ENCODE measurements at places on chromosomes 7 and 10.

DNA sequence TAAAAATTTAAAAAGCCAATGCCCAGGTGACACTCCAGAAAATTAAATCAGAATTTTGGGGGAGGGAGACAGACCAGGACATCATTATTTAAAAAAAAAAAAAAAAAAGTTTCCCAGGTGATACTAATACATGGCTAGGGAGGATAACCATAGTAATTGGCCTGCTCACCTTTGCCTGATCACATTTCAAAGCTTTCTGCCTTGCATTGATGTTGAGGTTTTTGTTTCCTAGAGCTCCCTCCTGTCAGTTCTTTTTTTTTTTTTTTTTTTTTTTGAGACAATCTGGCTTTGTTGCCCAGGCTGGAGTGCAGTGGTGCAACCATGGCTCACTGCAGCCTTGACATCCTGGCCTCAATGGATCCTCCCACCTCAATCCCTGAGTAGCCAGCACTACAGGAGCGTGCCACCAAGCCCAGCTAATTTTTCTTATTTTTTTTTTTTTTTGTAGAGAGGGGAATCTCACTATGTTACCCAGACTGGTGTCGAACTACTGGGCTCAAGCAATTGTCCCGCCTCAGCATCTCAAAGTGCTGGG lies 38.1 kb downstream of the CPED1 start:
- DNase-seq, result no peak

DNA sequence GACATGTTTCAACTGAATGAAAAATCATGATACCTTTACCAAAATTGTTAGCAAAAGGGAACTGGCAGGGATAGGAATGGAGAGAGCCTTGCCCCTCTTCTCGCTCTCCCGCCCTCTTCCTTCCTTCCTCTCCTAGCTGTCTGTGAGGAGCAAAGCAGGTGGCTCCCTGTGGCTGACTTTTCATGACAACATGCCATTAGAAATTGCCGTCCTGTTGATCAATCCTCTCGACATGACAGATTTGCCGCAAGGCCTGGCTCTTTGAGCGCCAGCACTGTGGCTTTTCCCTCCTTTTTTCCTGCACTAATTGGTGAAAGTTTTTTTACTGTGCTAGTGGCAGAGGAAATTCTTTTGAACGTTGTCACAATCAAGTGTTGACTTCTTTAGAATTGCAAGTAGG lies 171.1 kb downstream of the TCF7L2 start:
- no peak for DNase-seq

DNA sequence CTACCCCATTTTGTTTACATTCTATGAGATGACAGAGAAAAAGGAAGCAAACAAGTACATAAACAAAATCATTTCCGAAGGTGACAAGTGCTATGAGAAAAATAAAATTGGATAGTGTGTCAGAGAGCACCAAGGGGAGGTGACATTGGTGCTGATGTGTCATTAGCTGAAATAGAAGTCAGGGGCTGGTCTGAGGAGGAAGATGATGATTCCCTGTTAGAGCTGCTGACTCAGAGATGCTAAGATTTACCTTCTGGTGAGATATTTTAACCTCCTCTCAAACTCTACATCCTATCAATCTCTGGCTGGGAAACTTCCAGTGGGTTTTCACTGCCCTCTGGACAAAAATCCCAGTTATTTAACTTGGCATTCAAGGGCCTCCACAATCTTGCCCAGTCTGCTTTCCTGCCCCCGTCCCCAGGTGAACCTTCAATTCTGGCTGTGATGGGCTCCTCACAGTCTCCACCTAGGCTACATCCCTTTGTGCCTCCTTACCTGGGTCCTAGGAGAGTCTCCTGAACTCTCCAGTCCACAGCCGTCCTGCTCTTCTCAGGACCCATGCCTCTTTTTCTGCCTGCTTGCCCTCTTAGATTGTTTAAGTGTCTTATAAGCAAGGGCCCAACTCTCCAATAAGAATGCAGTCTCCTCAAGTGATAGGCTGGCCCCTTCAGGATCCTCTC lies 26.6 kb downstream of the DUSP5 start:
- no peak for DNase-seq

GRCh38 chr10:63375458-63375857 lies 90.3 kb downstream of the JMJD1C start:
- DNase-seq, result no peak

DNA sequence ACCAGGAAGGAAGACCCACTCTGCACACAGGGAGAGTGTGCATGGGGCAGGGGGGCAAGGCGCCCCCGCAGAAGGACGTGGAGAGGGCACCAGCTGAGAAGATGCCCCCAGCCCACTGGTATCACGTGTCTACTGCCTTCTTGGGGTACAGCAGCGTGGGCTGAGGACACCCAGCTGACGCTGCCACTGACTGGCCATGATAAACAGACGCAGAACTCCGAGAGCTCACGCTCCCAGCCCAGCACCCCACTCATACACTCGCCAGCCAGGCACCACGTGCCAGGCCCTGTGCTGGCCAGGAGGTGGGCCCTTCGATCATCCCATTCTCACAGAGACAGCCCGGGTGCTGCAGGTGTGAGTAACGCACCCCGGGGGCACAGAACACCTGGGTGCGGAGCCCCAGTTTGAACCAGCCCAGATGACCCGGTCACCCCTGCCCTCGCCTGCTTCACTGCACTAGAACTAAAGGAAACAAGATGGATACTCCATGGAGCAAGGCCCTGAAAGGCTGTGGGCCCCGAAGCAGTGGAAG lies 199.8 kb downstream of the MAD1L1 start:
- DNase-seq, result no peak

GRCh38 chr10:35882422-35883150 lies 240.5 kb upstream of the FZD8 start:
- DNase-seq, result no peak

DNA sequence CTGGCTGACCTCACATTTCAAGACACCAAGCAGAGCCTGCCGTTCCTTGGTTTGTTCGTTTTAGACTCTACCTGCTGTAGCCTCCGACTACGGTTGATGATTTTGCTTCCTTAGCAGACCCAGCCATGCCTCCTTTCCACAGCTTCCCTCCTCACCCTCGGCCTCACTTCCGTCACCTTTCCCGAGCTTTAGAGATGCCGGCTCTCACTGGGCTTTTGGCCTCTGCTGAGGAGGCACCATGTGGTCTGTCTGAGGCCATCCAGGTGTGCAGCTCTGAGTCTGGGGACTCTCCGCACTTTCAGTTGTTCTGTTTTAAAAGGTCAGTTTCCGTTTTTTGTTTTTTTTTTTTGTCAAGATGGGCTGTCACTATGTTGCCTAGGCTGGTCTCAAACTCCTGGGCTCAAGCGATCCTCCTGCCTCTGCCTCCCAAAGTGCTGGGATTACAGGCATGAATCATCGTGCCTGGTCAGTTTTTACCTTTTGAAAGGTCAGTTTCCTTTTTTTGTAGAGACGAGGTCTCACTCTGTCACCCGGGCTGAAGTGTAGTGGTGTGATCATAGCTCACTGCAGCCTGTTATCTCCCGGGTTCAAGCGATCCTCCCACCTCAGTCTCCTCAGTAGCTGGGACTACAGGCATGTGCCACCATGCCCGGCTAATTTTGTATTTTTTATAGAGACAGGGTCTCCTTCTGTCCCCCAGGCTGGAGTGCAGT lies 11.7 kb downstream of the ORAI2 start:
- no peak for DNase-seq

DNA sequence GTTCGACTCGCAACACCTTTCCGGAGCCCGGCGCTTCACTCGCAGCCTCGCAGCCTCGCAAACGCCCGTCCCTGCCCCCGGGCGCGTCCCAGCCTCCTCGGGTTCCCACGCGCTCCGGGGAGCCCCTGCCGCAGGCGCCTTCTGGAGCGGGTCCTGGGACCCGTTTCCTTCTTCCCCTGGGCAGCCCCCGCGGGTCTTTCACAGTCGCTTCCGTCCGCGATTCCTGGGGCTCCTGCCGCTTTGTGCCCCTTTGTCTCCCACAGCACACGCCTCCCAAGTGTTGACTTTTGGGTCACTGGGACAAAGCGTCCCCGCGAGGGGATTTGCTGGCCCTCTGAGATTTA lies 140.7 kb downstream of the DYNC2I1 start:
- DNase-seq, result no peak

GRCh38 chr10:88670497-88670896 lies 6.3 kb downstream of the LIPF start:
- DNase-seq, result no peak

DNA sequence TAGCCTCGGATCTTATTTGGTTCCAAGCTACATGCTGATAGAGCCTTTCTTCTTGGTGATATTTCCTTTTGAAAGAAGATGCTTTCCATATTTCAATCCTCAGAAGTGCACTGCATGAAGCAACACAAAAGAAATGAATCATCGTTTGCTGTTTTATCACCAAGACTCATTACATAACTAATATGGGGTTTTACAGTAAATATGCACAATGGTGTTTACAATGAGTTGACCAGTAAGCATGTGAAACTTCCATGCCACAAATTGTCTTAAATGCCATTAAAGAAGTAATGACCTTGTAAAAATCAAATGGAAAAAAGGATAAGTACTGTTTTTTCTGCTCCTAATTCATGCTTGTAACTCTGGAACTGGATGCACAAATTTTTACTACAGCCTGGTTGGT lies 1017.0 kb upstream of the GHITM start:
- no peak for DNase-seq

DNA sequence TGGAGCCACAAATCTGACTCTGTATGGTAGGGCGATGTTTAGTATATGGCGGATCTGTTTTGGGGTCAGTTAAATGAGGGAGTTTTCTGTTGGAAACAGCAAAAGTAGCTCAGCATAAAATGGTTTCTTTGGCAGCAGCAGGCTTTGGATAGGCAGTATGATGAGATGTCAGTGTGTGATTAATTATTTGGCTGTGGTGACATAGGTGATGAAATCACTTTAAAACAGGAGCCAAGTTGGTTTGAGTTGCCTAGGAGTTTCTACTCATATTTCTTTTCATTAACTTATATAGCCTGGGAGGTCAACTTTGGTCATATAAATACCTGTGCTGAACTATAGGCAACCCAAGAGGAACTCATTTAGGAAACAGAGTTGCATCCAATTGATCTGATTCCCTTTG lies 291.2 kb downstream of the LRMDA start:
- no peak for DNase-seq

DNA sequence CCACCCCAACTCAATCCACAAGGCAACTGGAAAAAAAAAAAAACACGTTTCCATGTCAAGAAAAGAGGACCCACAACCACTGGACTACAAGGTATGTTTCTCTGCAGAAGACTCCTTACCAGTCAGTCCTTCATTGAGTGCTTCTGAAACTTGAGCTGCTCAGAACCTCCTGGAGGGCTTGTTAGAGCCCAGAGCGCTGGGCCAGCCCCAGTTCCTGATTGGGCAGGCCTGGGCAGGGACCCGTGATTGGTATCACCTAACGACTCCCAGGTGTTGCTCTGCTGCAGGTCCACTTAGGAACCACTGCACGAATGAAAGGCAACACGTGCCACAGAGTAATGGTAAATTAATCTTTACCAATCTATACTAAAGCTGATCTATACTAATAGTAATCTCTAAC lies 473 bp upstream of the CCDC201 start:
- DNase-seq, result no peak

GRCh38 chr10:68074031-68074774 lies 880 bp downstream of the HERC4 start:
- DNase-seq, result no peak

- no peak for DNase-seq
Observed at GRCh38 chr10:3514691-3515090, 270.3 kb downstream of the KLF6 start.

- DNase-seq, result no peak
Observed at GRCh38 chr10:65816536-65816935, 1109.3 kb upstream of the LRRTM3 start.

GRCh38 chr7:142334236-142334635 lies 76.4 kb upstream of the PRSS58 start:
- no peak for DNase-seq

- no peak for DNase-seq
Observed at GRCh38 chr7:141697211-141697871, 4.6 kb downstream of the DENND11 start.

- DNase-seq, result no peak
Observed at GRCh38 chr7:113000316-113001020, 86.2 kb downstream of the GPR85 start.

DNA sequence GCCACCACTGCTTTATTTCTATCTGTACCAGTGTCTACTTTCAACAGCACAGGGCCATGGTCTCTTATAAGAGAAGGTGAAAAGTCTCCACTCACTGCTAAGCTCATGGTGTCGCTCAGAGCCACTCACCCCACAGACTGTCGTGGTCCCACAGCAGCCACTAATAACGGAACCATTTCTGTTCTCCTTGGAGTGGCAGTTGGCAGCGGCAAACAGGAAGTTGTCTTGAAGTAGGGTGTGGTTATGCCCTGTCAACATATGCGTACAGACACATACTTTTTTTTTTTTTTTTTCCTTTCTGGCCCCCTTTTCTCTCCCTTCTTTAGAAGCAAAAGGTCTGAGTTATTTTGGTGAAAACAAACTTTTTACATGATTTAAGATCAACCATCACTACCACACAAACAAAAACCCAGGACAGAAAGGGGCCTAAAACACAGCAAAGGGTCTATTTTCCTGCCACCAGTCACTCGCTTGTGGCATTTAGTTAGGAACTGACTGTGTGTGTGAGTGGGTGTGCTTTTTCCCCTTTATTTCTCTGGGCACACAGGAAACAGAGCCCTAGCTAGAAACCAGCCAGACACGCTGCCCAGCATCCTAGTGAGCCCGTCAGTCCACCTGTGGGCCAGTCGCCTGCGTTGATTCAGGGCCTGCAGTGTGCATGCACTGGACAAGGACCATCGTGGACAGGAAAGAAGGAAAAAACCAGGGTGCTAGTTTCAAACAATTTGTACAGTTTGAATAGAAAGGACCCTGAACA lies 96.7 kb upstream of the EFCAB10 start:
- peak; percentile 37 for DNase-seq

GRCh38 chr7:48094861-48095293 lies 5.8 kb downstream of the UPP1 start:
- DNase-seq, result no peak

DNA sequence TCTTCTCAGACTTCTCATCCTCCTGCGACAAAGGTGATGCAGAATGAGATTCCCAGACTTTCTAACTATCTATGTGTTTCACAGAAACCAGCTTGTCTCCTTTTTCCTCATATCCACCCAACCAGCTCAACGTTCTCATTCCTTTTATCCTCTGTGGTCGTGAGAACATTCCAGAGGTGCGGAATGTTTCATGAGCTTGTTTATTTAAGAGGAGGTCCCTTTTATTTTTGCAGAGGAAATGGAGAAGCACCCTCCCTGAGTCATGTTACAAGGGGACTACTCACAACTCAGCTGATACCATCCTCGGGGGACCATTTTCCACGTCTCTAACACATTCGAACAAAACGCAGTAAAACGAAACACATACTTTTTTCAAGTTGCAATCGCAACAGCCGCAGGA lies 93.2 kb downstream of the ZRANB1 start:
- DNase-seq, result no peak

- peak; percentile 46 for DNase-seq
Observed at GRCh38 chr10:101214446-101215396, 14.5 kb downstream of the LBX1 start.

GRCh38 chr10:119867317-119867716 lies 5.3 kb downstream of the MCMBP start:
- no peak for DNase-seq

GRCh38 chr10:73262105-73262730 lies 9.8 kb upstream of the MRPS16 start:
- DNase-seq, result no peak
